ENCODE measurements at places on chromosomes 7 and 10.

GRCh38 chr10:43361547-43362190 lies 9.8 kb upstream of the FXYD4 start:
- DNase-seq: no peak

GRCh38 chr7:69439636-69440325 lies 158.5 kb upstream of the AUTS2 start:
- DNase-seq: no peak

- no peak for DNase-seq
These were observed 100.3 kb upstream of the SVIL start for GRCh38 chr10:29734962-29735627.

GRCh38 chr7:7054252-7054830 lies 128.0 kb upstream of the C1GALT1 start:
- DNase-seq: no peak

DNA sequence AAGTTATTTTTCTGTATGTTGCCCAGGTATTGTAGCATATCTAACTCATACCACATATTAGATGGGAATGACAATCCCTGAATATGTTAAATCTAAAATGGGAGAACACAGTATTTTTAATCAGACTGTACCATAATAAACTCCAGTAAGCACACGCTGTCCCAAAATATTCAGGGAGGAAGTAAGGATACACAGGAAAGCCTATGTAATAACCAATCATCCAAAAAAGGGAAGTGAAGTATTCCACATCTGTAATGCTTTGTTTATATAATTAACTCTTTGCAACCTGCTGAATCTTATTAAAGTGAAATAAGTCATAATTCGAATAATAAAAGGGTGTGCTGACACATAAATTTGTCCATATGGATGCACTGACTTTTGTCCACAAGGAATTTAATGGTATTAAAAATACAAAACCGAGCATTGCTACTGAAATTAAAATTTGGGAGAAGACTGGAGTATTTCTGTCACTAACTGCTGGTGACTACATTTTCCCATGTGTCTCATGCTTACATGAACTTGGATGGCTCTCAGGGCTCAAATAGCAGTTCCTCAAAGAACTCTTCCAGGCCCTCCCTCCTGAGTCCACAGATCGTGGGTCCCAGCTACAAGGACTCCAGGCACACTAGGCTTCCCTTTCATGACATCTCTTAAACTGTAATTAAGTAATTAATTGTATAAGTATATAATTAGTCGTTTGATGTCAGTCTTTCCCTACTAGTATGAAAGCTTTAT lies 120.6 kb downstream of the NEBL start:
- no peak for DNase-seq

DNA sequence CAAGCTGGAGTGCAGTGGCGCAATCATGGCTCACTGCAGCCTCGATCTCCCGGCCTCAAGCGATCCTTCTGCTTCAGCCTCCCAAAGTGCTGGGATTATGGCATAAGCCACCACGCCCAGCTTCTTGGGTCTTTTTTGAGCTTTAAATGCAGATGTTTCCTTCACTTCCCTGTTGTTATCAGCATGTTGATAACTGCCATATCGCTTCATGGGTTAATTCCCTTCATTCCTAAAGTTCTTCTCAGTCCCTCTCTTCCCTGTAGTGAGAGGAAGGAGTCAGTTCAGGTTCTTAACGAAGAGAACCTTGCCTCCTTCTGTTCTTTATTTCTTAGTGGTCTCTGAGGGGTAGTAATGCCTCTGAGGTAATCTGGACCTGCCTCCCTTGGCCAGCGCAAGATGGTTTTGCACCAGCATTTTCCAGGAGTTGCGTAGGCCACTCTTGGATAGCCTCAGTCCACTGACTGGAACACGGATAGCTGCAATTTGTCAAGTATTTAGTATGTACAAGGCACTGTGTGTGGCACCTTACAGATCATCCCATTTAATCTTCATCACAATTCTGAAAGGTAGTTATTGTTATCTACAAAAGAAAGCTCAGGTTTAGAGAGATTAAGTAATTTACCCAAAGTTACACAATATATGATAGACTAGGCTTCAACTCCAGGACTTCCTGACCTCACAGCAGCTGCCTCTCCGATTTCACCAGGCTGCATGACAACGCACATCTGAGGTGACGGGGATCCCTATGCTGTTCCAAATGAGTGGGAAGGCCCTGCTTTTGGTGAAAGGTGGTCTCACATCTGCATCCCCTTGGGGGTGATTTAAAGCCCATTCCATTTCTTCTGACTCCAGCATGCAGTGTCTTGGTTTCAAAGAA lies 60.5 kb downstream of the GATA3 start:
- no peak for DNase-seq

Data from DMS79 treated with DMSO at 0.1 percent for 48 hours (cell line).